Forelimb muscle (tissue), 1 donor: ENCODE measurements at places on chromosomes 16 and 17.

- no peak for DNase-seq
Measured at GRCh38 chr16:48382131-48382530, 3.1 kb downstream of the SIAH1 start.

- no peak for DNase-seq
Measured at GRCh38 chr17:52721910-52722309, 563.4 kb upstream of the CA10 start.

DNA sequence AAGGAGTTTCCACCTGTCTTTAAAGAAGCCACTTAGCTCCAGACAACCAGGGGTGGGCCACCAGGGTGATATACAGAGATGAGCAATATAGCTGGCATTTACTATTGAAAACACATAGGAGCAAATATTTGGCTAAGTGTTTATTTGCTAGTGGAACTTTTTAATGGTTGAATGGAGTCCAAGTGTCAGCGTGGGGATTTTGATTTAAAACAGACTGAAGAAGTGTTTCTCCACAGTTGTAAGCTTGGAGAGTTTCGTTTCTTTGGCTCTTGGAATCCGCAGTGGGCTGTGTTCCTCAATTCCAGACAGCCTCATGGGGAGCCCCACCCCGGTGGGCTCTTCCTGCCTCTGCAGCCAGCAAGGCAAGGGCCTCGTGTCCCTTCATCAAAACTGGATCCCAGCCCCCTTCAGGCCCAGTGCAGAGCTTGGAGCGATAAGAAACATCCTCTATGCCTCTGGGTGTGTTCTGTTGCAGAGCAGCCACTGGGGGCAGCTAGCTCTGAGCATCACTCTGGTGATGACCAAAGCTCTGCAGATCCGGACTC is 36.1 kb downstream of the NOG start:
- DNase-seq: no peak

- DNase-seq: no peak
Measured at GRCh38 chr16:88772871-88773811, 11.9 kb downstream of the PIEZO1 start.

DNA sequence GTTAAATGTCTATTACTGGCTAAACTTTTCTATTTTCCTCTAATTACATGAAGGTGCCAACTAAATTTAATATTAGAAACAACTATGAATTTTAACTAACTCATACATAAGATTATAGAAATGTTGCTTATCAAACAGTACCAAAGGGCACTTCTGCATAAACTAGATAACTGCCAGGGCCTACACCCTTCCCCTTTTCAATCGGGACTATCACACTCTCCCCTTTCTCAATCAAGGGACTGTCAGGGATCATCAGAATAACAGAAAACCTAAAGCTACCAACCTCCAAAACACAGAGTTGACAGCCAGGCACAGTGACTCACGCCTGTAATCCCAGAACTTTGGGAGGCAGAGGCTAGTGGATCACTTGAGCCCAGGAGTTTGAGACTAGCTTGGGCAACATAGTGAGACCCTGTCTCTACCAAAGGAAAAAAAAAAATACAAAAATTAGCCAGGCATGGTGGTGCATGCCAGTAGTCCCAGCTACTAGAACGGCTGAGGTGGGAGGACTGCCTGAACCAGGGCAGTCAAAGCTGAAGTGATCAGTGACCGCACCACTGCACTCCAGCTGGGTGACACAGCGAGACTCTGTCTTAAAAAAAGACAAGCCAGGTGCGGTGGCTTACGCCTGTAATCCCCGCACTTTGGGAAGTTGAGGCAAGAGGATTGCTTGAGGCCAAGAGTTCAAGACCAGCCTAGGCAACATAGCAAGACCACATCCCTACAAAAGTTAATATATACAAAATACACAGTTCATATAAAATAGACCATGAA is 3.2 kb upstream of the PHLPP2 start:
- DNase-seq: no peak

DNA sequence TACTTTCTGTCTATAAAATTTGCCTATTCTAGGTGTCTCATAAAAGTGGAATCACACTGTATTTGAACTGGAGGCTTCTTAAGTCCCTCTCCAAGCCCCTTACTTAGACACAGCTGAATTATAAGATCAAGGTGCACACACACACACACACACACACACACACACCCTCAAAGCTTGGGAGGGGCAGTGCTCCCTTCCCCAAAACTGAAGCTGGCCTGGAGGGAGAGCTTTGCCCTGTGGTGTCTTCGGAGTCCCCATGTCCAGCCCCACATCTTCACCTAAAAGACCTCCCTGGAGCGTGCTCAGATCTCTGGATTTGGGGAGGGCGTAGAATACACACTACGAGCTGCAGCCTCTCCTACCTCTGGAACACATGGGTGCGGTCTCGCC is 828 bp downstream of the EMP2 start:
- DNase-seq: no peak

GRCh38 chr17:77869665-77870132 is 88.8 kb upstream of the TNRC6C start:
- no peak for DNase-seq

- DNase-seq: no peak
Measured at GRCh38 chr17:34135841-34136240, 119.2 kb upstream of the CCL2 start.

DNA sequence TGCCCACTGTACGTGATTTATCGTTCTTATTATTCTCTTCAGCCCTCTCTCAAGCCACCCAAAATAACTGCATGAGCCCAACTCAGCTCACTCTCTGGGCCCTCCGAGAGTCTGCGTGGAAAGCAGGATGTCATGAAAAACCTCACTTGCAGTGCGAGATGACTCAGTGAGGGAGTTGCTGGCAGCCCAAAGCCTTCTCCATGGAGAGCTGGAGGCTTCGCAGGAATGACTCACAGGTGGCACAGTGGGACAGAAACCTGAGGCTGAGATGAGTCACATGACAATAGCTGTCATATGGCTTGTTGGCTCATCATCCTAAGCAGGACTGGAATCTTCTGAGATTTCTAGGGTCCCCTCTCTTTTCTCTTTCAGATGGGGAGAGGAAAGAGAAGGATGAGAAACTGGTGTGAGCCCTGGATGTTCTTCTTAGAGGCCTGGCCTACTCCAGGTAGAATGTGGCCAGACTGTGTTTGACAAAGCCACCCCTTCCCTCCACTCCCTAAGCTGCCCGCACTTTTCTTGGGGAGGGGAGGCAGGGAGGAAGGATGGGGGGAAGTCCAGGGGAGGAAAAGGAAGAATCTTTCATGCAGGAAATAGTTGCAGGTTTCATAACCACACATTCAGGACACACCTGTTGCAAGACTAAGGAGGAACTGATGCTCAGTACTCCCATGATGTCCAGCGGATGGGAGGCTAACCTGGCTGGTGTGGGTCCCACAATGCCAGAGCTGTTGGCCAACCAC is 160.6 kb upstream of the RPL38 start:
- DNase-seq: peak; percentile 14

DNA sequence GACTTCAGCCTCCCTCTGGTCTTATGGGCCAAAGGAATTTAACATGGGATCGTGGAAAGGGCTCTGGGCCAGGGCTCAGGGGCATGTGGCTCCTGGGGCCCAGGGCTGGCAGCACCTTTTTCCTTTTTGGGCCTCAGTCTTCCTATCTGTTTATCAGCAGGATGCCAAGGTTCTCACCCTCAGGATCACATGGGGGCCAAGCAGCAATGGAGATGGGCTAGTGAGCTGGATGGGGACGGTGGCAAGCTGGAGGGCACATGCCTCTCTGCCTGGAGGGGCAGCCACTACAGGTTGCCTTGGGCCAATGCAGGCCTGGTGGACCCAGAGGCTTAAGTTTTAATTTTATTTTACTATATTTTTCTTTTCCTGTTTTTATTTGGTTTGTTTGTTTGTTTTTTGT is 95.4 kb downstream of the CYLD start:
- DNase-seq: no peak

- DNase-seq: no peak
Measured at GRCh38 chr17:31111183-31111582, 16.4 kb downstream of the NF1 start.

DNA sequence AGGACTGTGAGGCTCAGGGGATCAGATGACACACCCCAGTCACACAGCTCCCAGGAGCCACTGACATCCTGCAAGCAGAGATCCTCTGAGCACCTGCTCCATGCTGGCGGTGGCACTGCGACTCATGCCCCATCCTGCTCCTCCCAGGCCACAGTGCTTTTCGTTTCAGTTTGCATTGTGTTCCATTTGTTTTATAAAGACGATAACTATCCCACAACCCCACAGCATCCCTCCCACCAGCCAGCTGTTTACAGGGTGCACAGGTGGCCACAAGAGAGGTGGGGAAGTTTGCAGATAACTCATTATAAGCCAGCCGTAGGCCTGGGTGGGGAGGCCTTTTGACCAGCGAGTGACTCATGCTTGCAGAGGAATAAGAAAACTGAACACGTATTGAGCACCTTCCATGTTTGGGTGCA is 28.2 kb downstream of the BCO1 start:
- no peak for DNase-seq

GRCh38 chr16:66741169-66741900 is 10.1 kb downstream of the DYNC1LI2 start:
- DNase-seq: peak; percentile 83

GRCh38 chr17:393806-394717 is 41.5 kb upstream of the RPH3AL start:
- no peak for DNase-seq

DNA sequence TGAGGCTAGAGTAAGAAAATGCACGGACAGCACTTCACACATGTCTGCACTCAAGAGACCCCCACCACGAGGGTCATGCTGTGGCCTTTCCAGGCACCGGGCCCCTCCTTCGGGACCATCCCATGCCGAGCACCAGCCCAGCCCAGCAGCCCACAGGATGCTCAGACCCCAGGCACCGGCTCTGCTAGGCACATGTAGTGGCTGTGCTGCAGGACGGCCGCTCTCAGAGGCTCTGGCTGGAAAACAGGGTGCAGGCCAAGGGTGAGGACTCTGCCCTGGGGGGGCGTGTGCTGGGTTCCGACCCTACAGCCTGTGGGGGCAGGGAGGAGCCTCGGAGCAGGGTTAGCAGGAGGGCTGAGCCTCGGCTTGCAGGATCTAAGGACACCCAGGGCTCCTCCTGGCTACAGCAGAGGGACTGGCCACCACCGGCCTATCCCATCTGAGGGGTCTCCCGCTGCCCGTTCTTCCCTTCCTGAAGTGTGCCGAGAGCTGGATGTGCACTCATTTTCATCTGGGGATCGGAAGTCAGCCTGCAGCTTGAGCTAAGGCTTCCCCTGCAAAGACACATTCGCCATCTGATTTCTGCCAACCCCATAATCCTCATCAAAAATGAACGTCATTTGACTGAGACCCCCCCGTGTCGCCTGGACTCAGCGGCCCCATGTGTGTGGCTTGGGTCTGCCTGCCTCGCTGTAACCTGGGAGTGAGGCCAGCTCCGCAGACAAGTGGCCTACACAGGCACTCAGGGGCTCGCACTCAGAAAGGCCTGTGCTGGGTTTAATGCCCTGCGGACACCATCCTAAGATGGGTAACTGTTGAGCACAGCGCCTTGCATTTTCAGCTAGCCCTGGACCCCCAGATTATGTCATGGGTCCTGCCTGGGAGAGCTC is 293.1 kb upstream of the FOXF1 start:
- DNase-seq: no peak

GRCh38 chr17:62876063-62876462 is 67.9 kb upstream of the MARCHF10 start:
- no peak for DNase-seq

GRCh38 chr16:66167564-66168291 is 198.8 kb upstream of the CDH5 start:
- DNase-seq: no peak

GRCh38 chr17:2959371-2960130 is 103.9 kb downstream of the OR1D5 start:
- DNase-seq: no peak

- DNase-seq: no peak
Measured at GRCh38 chr16:68253721-68254120, 8.5 kb downstream of the PLA2G15 start.

- no peak for DNase-seq
Measured at GRCh38 chr17:14784997-14785696, 480.0 kb downstream of the PMP22 start.

DNA sequence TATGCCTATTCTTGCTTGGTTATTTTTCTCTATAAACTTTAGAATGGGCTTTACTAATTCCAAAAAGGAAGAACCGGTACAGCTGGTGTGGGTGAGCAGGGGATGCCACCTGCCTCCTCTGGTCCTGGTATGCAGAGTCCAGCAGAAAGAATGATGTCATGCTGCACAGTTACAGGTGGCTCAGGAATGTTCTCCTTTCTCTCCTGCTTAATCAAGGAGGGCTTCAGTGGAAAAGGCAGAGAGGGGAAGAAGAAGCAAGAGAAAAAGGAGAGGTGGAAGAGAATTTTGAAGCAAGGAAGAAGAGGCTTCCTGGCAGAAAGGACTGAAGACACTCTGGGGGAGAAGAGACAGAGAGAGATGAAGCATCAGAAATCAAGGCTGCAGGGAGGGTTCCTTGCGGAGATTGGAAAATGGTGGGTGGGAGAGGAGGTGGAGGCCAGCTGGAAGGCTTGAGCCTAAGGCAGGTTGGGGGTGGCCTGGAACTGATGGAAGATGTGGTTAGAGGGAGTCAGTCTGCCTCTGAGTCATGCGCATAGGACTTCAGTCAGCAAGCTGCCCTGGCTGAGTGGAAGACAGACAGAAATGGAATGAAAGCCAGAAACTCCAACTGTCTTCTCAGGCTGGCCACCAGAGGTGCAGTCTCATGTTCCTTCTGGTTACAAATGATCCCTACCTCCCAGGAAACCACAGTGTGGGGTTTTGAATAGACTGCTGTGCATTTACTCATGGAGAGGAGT is 64.6 kb upstream of the CRHR1 start:
- no peak for DNase-seq

GRCh38 chr17:82458885-82459424 is 414 bp downstream of the NARF start:
- DNase-seq: no peak

DNA sequence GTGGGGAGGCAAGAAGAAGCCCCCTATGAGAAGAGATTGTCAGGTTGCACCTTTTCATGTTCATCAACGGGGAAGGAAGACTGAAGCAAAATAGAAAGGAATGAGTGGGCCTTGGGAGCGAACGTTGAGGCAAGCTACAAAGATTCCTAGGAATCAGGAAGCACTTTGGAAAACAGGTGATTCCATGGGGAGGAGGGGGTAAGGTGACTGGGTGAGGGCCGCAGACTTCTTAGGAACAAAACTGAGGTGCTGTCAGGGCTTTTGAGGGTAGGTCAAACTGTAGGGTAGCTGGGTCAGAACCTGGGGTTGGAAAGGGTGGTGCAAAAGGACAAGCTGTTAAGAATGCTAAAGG is 528 bp downstream of the ITFG1 start:
- no peak for DNase-seq

DNA sequence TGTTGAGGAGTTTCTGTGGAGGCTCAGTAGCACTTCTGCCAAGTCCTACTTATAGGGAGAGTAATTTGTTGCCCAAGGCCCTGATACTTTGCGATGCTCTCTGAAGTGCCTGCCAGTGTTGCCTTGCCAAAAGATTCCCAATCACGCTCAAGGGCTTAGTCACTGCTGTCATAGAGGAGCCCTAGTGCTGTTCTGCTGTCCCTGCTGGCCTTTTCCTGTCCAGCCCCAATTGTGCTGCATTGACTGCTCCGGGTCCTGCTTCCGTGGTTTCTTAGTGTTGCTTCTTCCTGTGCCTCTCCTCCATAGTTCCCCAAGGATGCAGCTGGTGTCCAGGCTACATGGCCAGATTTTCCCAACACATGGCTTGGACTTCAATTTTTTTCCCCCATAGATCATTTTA is 13.9 kb downstream of the NUP93 start:
- DNase-seq: no peak

- DNase-seq: peak; percentile 84
Measured at GRCh38 chr17:46212634-46213435, 19.6 kb upstream of the KANSL1 start.
